ENCODE measurements at places on chromosomes 13 and 19.
A peak's percentile ranks its signal among the peaks of the same experiment; 100 is the strongest.

- no peak for DNase-seq
Measured at GRCh38 chr19:55602104-55603001, 2.3 kb downstream of the ZNF524 start.

DNA sequence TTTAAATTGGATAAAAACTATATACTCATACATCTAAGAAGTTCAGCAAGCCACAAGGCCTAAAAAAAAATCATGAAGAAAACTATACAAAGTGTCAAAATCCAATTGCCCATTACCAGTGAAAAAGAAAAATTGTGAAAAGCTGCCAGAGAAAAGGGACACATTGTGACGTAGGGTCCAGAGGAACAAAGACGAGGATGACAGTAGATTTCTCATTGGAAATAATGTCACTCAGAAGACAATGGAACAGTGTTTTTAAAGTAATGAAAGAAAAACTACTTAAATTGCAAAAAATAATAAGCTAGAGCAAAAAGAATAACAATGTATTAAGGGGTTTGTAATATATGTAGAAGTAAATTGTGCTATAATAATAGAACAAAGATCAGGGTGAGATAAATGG lies 195.2 kb downstream of the EFNB2 start:
- no peak for DNase-seq

- no peak for DNase-seq
Measured at GRCh38 chr19:42132030-42132628, at the start of gene POU2F2. POU2F2 (minus strand) TSS chr19:42132446; CDS start chr19:42132411, 35 bp downstream.

DNA sequence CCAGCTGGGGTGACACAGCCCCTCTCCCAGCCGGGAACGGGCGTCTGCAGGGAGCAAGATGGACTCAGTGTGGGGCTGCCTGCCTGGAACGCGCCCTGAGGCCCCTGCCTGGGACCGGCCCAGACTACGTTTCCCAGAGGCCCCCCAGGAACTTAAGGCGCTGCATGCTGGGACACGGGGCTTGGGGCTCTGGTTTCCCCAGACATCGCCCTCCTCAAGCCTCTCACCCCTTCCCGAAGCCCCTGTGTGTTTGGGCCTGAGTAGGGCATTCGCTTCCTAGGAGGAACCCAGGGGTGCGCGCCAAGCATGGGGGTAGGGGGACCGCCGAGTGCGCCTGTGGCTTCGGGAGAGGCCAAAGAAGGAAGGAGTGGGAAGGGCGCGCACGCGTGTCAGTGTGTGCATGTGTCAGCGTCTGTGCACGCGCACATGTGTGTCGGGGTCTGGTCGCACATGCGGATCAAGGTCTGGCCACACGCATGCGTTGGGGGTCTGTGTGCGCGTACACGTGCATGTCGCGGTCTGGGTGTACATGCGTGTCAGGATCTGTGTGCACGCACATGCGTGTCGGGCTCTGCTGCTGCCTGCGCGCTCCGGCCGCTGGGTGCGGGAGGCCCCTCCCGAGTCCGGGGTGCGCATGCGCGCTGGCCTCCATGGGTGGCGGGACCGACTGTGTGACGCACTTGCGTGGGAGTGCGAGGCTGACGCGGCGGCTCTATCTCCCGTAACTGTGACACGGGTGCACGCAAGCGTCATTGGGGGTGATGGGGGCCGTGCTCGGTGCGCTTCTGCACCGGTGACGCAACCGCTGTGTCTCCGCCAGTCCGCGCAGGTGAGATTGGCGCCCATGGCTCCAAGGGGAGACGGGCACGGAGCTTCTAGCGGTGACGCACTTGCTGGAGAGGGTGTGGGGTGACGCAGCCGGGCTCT lies 16.2 kb downstream of the ZNF331 start:
- DNase-seq = no peak

DNA sequence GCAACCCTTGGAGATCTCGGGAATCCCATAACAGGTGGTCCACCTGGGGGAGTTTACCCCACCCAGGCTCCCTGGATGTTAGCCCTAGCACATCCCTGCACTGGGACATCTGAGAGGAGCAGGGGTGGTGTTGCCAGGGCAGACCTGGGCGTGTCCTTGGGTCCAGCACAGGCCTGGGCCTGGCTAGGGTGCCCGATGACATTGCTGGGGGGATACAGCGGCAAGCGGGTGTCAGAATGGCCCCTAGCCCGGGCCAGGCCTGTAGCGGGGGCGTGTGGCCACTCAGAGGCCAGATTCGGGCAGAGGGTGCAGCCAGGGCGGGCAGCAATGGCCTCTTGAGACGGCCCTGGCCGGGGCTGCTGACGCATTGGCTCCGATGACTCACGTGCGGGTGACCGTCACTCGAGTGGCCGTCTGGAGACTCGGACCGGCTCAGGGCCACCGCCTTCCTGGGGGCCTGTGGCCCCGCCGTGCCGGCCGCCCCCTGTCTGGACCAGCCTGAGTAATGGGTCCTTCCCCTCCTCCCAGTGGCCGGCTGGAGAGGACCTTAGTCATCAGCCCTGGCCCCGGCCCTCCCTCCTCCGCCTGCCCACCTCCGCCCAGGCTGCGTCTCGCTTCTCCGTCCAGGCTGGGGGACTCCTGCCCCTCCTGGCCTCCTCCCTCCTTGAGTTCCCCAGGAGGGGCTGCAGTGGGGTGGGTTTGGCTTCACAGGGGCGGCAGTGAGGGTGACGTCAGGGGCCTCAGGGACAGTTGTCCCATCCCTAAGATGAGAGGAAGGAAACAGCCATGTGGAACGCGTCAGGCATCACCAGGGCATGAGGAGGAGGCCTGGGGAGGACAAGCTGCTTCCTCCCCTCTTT lies 23.2 kb upstream of the CRTC1 start:
- no peak for DNase-seq

DNA sequence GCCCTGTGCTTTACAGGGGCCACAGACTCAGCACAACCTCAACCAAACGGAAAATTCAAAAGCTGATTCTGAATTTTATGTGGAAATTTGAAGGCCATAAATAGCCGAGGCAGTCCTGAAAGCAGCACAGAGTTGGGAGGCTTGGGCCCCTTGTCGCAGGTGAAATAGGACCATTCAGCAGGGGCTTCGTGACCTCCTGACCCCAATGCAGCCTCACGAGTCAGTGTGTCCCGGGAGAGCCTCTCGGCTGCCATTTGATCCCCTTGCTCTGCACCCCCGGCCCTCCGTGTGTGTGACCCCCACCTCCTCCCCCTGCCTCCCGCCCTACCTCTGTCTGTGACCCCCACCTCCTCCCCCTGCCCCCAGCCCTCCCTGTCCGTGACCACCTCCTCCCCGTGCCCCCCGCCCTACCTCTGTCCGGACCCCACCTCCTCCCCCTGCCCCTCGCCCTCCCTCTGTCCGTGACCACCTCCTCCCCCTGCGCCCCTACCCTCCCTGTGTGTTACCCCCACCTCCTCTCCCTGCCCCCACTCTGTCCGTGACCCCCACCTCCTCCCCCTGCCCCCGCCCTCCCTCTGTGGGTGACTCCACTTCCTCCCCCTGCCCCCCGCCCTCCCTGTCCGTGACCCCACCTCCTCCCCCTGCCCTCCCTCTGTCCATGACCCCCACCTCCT lies 41.7 kb upstream of the TFDP1 start:
- DNase-seq = no peak

GRCh38 chr13:37869756-37870488 lies at the start of gene TRPC4:
TRPC4 (minus strand) TSS chr13:37869772; CDS start chr13:37783333, 86,439 bp downstream.
- no peak for DNase-seq

GRCh38 chr13:105291987-105292386 lies 1243.5 kb downstream of the EFNB2 start:
- no peak for DNase-seq

GRCh38 chr19:14147797-14148605 lies 11.6 kb upstream of the ASF1B start:
- no peak for DNase-seq

GRCh38 chr13:96781141-96781540 lies 213.1 kb downstream of the OXGR1 start:
- DNase-seq = no peak

GRCh38 chr13:42525035-42525504 lies 48.9 kb upstream of the TNFSF11 start:
- peak; percentile 54 for DNase-seq

- no peak for DNase-seq
Measured at GRCh38 chr19:36060430-36060829, 5.7 kb downstream of the WDR62 start.

DNA sequence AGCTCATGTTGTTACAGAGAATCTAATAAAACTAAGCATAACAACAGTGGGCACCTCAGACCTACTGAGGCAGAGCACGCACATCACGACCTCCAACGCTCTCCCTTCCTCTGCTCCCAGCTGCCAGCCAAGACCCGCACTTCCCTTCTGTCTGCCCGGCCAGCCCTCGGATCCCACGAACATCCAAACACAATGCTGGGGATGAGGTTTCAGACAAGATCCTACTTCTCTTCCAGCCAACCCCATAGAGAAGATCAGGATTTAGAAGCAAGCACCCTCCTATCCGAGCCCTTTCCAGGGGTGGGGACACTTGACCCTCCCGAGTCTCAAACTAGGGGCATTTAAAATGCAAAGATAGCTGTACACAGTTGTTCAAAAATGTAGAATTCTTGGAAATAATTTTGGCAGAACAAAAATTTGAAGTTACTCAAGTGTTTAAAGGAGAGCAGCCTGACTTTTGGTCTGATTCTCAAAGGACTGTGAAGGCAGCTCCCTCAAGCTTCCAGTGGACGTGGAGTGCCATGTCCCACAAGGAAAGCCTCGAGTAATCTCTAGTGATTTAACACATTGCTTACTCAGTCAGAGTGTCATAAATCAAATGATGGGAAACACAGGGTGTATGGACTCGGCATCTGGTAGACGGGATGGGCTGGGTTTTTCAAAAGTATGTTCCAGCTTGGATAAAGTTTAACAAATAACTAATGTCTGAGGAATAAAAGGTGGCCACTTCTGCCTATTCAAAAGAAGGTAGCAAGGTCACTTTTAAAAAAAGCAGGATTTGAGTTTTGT lies 32.8 kb downstream of the ANKRD10 start:
- DNase-seq = no peak

DNA sequence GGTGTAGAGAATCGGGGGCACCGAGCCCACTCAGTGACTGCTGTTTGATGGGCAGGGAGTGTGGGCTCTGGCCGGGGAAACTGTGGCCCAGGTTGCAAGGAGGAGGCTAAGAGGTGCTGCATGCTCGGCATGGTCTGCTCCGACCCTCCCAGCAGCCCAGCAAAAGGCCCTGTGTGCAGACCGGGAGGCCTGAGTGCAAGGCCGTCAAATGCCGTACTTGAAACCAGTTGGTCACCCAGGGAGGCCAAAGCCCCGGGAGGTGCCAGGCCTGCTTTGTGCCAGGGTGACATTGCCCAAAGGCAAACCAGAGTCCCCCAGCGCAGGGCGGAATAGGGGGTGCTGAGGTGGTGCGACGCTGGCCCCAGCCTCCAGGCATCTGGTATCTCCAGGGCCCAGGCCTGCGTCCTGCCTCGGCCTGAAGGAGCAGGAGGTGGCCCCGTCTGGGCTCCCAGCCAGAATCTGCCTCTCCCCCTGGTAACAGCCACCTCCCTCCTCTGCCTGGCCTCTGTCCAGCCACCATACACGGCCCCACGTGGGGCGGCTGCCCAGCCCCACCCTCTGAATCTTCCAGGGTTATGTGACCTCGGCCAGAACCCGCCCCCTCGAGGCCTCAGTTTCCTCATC lies 4.0 kb downstream of the PIK3R2 start:
- no peak for DNase-seq

DNA sequence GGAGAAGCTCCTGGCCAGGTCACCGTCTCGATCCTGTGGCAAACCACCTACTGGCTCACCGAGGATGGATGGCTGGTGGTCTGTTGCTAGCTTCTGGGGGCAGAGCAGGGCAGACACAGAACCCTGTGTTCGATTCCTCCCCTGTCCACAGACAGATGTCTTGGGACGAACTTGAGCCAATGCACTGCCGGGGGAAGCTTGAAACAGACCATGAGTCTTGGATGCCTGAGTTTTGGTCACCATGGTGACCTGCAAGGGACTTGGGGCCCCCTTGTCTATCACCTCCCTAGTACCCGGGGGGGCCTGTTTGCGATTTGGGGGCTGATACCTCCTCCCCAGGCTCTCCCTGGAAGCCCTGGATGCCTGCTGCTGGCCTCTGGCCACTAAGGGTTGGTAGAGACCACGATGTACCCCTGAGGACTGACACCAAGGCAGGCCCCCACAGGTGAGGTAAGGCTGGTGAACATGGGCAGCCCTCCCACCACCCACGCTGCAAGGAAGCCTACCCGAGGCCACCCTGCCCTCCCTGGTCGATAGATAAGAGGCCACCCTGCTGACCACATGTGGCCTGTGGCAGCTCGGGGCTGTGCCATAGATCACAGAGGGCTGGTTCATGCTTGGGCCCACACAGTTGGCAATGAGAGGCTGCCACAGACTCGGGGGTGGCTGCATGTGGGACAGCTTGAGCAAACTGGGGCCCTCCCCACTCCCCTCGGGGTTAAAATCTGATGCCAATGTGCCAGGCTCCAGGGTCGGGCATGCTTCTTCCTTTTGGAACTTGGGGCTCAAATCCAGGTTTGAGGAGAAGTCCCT lies 10.7 kb downstream of the IQCN start:
- no peak for DNase-seq

DNA sequence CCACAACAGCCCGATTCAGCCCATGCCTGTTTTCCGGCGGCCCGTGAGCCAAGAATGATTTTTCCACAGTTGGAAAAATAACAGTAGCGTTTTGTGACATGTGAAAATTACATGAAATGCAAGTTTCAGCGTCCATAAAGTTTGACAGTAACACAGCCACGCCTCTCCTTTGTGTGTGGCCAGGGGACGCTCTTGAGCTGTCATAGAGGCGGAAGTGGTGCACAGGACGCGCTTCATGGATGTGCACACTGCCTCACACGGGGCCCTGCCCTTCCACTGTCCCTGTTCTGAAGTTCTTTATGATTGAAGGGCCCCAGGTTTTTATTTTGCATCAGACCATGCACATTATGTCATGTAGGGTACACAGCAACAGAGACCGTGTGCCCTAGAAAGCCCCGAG lies 12.4 kb upstream of the ELAVL1 start:
- DNase-seq = no peak

- DNase-seq = no peak
Measured at GRCh38 chr13:23432626-23433025, 876 bp downstream of the SACS start.

DNA sequence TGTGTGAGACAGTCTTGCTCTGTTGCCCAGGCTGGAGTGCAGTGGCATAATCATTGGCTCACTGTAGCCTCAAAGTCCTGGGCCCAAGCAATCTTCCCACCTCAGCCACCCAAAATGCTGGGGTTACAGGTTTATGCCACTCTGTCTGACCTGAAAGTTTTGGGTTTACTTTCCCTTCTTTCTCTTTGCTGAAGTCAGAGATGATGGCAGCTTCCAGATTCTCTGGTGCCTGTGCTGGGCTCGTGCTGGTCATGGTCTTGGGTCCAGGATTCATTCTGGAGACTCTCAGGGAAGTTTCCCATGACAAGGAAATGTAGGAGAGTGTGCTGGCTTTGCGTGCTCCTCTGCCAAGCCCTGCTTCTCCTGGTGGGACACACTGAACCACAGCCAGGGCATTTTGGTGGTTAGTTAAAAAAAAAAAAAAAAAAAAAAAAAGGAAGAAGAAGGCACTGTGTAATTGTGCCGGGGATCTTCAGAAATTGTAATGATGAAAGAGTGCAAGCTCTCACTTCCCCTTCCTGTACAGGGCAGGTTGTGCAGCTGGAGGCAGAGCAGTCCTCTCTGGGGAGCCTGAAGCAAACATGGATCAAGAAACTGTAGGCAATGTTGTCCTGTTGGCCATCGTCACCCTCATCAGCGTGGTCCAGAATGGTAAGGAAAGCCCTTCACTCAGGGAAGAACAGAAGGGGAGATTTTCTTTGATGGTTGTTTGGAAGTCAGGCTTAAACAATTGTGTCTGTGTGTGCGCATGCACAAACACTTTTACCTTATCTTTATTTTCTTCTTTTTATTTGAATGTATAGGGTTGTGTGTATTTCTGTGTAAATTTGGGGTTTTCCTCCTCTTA lies at the start of gene ALOX5AP:
Gene ALOX5AP, plus strand, starts transcription at position 519 of the 847 bp plus-strand sequence. Its CDS starts 63 bp downstream, at position 582.
- DNase-seq = no peak

All from SW 1271 (cell line).